ENCODE measurements at places on chromosomes 3 and 15. TPM values are rescaled to one million over a fixed set of nuclear protein-coding genes. Genes with fewer than 3 reads are reported as not detected.

DNA sequence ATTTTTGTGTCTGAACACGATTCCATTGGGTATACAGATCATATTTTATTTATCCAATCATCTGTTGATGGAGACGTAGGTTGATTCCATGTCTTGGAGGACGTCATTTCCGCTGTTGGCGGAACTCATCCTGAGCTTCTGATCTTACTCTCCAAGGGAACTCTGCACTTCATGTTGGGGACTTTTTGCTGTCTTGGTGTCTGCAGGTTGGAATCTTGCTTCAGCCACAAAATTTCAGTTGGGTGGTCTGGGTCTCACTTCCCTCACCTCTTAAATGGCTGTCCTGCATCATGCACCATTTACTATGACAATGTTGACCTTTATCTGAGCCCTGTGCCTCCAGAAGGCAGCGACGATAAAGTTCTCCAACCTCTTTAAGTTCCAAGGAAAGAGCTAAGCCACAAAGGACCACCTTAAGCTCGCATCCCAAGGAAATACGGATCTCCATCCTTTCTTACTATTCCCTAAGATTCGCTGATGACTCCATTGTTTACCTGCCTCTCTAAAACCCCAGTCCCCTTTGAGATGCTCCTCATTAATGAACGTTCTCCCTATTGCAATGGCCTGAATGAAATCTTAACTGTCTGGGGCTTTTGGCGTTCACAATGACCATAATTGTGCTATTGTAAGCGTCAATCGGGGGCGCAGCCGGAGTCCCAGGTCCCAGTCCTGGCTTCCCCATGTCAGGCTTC lies 23.1 kb upstream of the RNU6-1 start:
- H3K27me3 ChIP-seq, result peaks cover 11% of the 10 kb centered on the region
- peaks cover 5% of the 10 kb centered on the region for H3K4me1 ChIP-seq
- DNase-seq, result no peak
- H3K36me3 ChIP-seq, result no peaks in the 10 kb centered on the region

GRCh38 chr3:111737047-111737705 lies 121.9 kb upstream of the PHLDB2 start:
- peaks cover 8% of the 10 kb centered on the region for H3K36me3 ChIP-seq
- DNase-seq, result no peak
- peaks cover 20% of the 10 kb centered on the region for H3K4me1 ChIP-seq
- H3K27me3 ChIP-seq, result no peaks in the 10 kb centered on the region

- no peak overlapping the region for H3K4me3 ChIP-seq
- H3K27me3 ChIP-seq, result no peaks in the 10 kb centered on the region
- no peaks in the 10 kb centered on the region for H3K4me1 ChIP-seq
- no peak overlapping the region for H3K27ac ChIP-seq
Observed at GRCh38 chr3:173891272-173892100, 493.9 kb downstream of the NLGN1 start.

DNA sequence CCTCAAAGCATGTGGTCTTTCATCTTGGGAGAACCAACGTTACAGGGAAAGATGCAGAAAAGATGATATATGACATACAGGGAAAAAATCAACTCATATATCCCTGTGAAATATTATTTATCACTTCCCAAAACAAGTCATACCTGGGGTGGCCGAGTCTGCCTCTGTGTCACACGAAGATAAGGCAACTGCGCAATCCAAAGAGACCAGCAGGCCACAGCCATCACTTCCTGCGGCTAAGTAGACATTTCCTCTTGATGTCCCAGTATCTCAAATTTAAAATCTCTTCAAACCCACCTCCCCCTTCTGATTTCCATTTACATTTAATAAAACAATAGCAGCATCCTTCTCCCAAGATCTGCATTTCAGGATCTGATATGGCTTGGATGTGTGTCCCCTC lies 71.5 kb downstream of the IGF2BP2 start:
- H3K4me1 ChIP-seq, result no peaks in the 10 kb centered on the region
- no peaks in the 10 kb centered on the region for H3K36me3 ChIP-seq
- H3K27ac ChIP-seq, result no peak overlapping the region
- H3K4me3 ChIP-seq, result no peak overlapping the region
- H3K27me3 ChIP-seq, result peaks cover 3% of the 10 kb centered on the region

GRCh38 chr3:14948609-14949038 lies 1.2 kb downstream of the NR2C2 start:
- peaks cover 37% of the 10 kb centered on the region for H3K4me1 ChIP-seq
- H3K27me3 ChIP-seq, result no peaks in the 10 kb centered on the region
- H3K4me3 ChIP-seq, result peak overlapping the region; percentile 97
- peak overlapping the region; percentile 74 for H3K27ac ChIP-seq

DNA sequence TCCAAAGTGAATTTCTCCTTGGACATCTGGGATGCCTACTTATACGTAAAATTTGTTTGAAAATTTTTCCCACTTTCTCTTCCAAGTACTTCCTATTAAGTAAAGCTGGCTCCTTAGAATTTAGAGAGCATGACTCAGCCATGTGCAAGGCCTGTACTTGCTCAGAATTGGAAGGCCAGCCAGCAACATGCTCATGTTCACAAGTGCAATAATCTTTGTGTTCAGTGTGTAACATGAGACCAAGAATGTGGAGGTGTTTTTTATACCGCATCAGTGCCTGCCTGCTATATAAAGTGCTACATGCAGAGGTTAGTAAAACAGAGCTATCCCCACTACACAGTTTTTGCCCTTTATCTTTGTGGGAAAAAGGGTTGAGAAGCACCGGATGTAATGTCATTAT lies 151.9 kb upstream of the FEZF2 start:
- no peaks in the 10 kb centered on the region for H3K36me3 ChIP-seq
- H3K4me3 ChIP-seq, result no peak overlapping the region
- peaks cover 5% of the 10 kb centered on the region for H3K27me3 ChIP-seq
- no peaks in the 10 kb centered on the region for H3K4me1 ChIP-seq
- H3K27ac ChIP-seq, result no peak overlapping the region

- no peak overlapping the region for H3K4me3 ChIP-seq
- peaks cover 20% of the 10 kb centered on the region for H3K4me1 ChIP-seq
- DNase-seq, result no peak
- peaks cover 10% of the 10 kb centered on the region for H3K36me3 ChIP-seq
- H3K27ac ChIP-seq, result no peak overlapping the region
Observed at GRCh38 chr15:63136742-63137141, 15.1 kb downstream of the LACTB start.

DNA sequence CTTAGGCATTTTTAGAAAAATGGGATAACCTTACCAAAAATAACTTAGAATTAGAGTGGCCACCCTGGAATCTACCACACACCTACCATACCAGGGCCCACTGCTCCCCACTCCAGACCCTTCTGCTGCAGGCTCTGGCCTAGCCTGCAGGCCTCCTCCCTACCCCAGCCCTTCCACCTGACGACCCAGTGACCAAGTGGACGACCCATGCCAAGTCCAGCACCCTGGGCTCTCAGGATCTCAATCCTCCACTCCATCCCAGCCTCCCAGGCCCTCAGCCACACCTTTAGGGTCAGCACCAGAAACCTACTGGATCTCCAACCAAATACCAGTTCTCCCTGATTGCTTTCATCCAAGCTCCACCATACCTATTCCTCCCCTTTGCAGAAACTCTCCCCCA lies 145.8 kb downstream of the TPRA1 start:
- DNase-seq, result no peak
- no peak overlapping the region for H3K4me3 ChIP-seq
- H3K27me3 ChIP-seq, result peaks cover 2% of the 10 kb centered on the region
- no peaks in the 10 kb centered on the region for H3K4me1 ChIP-seq
- H3K36me3 ChIP-seq, result no peaks in the 10 kb centered on the region

GRCh38 chr3:49805897-49806701 lies 3.0 kb downstream of the INKA1 start:
- H3K27ac ChIP-seq, result peak overlapping the region; percentile 82
- H3K27me3 ChIP-seq, result peaks cover 2% of the 10 kb centered on the region
- H3K36me3 ChIP-seq, result peaks cover 3% of the 10 kb centered on the region
- peak; percentile 83 for DNase-seq

DNA sequence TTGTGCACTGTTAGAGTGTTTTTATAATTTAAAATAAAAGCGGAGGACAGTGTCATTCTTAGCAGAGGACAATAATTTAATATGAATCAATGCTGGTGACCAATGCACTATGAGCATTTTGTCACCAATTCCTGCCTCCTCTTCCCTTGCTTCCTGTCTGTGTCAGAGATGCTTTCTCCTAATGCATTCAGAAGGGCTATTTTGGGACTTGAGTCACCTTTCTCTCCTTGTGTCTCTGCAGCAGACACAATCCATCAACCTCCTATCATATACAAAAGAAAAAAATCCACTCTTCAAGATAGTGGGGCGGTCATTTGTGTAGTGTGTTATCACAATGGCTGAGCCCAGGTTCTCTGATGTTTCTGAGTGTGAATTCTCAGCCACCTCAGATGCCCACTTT lies 191.9 kb upstream of the VEPH1 start:
- H3K27ac ChIP-seq, result no peak overlapping the region
- no peaks in the 10 kb centered on the region for H3K36me3 ChIP-seq
- no peaks in the 10 kb centered on the region for H3K4me1 ChIP-seq
- no peak for DNase-seq
- H3K27me3 ChIP-seq, result no peaks in the 10 kb centered on the region

GRCh38 chr3:149586871-149587270 lies 71.0 kb downstream of the WWTR1 start:
- H3K4me3 ChIP-seq, result no peak overlapping the region
- peaks cover 3% of the 10 kb centered on the region for H3K27me3 ChIP-seq
- no peaks in the 10 kb centered on the region for H3K36me3 ChIP-seq
- H3K27ac ChIP-seq, result no peak overlapping the region
- peaks cover 2% of the 10 kb centered on the region for H3K4me1 ChIP-seq

DNA sequence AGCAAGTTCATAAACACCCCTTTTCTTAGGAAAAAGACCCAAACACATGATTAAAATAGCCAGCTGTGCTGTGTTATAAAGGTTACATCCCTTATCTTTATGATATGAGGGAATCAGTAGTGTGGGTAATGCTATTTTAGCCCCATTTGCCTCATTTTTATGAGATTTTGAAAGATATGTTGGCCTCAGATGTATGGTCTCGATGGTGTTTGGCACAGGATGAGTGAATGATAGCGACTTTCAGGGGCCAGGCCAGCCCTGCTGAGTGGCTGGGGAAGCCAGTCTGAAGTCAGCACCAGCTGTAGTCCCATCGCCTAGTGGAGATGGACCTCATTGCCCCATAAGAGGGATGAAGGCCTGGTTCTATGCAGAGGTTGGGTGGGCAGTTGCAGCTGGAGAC lies 105.0 kb upstream of the HACD2 start:
- no peaks in the 10 kb centered on the region for H3K36me3 ChIP-seq
- H3K4me3 ChIP-seq, result no peak overlapping the region
- H3K27me3 ChIP-seq, result peaks cover 2% of the 10 kb centered on the region

DNA sequence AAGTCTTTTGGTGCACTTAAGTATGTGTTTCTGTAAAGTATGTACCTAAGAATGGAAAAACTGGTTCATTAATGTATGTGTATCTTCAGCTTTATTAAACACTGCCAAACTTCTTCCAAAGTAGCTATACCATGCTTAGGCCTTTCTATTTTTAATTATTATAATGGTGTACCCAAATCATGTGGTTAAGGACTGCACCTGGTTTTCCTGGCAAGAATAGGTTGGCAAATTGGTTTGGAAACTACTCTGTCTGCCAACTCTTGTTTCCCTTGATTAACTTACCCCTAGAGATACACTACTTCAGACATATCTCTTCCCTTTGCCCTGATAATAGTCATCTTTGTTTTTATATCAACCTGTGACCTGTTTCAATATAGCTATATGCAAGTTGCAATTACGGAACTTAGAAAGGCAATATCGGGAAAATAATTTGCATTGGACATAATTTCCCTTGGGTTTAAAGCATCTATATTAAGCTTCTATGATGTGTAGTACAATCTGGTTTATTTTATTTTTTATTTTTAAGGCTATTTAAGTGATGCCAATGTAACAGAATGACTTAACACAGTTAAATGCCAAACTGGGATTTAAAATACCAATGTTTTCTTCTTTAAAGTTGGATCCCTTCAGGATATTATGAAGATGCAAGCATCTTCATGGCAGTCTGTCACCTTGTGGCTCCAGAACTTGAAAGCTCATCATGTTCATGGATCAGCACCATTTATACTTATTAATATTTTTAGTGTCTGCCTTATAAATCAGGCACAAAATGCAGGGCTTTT lies 40.6 kb upstream of the TMEM108 start:
- no peak overlapping the region for H3K27ac ChIP-seq
- no peaks in the 10 kb centered on the region for H3K4me1 ChIP-seq
- no peaks in the 10 kb centered on the region for H3K27me3 ChIP-seq
- no peak overlapping the region for H3K4me3 ChIP-seq

- no peaks in the 10 kb centered on the region for H3K36me3 ChIP-seq
- DNase-seq, result no peak
- H3K4me3 ChIP-seq, result no peak overlapping the region
- no peaks in the 10 kb centered on the region for H3K27me3 ChIP-seq
Observed at GRCh38 chr3:95387242-95388021, 1324.6 kb downstream of the NSUN3 start.

GRCh38 chr3:116808725-116809124 lies 99.1 kb downstream of the TUSC7 start:
- no peaks in the 10 kb centered on the region for H3K36me3 ChIP-seq
- H3K27ac ChIP-seq, result no peak overlapping the region
- H3K4me3 ChIP-seq, result no peak overlapping the region
- DNase-seq, result no peak
- H3K4me1 ChIP-seq, result no peaks in the 10 kb centered on the region

DNA sequence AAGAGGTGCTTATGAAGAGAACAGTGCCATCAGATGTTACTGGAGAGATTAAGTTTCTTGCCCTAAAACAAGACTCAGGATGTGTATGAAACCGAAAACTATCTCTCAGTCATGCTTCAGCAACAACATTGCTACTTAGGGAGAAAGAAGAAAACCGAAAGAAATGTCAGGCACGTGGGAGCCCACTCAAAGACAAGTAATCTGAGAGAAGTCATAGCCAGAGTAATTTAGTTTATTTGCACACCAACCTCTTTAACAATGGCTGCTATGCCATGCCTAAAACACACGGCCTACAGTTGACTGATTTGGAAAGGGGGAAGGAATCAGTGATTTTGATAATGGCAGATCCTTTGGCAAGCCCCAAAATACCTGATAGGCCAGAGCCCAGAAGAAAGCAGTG lies 162.9 kb downstream of the TIGIT start:
- H3K4me1 ChIP-seq, result peaks cover 7% of the 10 kb centered on the region
- no peak overlapping the region for H3K27ac ChIP-seq
- DNase-seq, result peak; percentile 6
- no peaks in the 10 kb centered on the region for H3K27me3 ChIP-seq
- no peak overlapping the region for H3K4me3 ChIP-seq

- no peak for DNase-seq
- H3K4me1 ChIP-seq, result peaks cover 4% of the 10 kb centered on the region
- no peak overlapping the region for H3K27ac ChIP-seq
- no peaks in the 10 kb centered on the region for H3K36me3 ChIP-seq
Observed at GRCh38 chr15:48644467-48644826, 1.1 kb downstream of the FBN1 start.

The CCNDBP1 gene
- total RNA-seq, result 54.1 TPM

The FBXL22 gene
- total RNA-seq, result 0.63 TPM

The WDR53 gene
- 16.2 TPM for total RNA-seq

The PP2D1 gene
- not detected for total RNA-seq

The COL6A5 gene
- not detected for total RNA-seq

The SEMA3G gene
- total RNA-seq, result not detected

The PLSCR5 gene
- not detected for total RNA-seq

The TIMP4 gene
- total RNA-seq, result not detected
